Cardiac septum (tissue), 1 donor: ENCODE measurements at places on chromosomes 2 and 18. TPM values are rescaled to one million over a fixed set of nuclear protein-coding genes. Genes with fewer than 3 reads are reported as not detected.

GRCh38 chr2:96587843-96588242 is 50.3 kb downstream of the KANSL3 start:
- DNase-seq = no peak

GRCh38 chr2:241514553-241514952 is 6.2 kb upstream of the STK25 start:
- DNase-seq = no peak

DNA sequence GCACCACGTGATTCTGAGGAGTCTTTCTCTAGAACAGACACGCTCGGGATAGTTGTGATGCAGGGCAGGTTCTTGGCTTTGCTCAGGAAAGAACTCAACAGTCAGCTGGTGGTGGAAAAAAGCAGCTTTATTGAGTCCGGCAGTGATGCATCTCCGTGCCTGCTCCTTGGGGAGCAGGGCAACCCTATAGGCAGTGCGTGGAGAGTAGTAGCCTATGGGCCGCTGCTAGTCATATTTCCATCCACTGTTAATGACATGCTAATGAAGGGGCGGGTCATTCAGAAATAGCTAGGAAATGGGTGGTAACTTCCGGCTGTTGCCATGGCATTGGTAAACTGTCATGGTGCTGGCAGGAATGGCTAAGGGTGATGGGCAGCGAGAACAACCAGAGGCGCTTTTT is 11.6 kb upstream of the ACKR3 start:
- no peak for DNase-seq

GRCh38 chr2:85811180-85812093 is 57.6 kb downstream of the ATOH8 start:
- DNase-seq = no peak

Gene RTKN
- 18.5 TPM for total RNA-seq

DNA sequence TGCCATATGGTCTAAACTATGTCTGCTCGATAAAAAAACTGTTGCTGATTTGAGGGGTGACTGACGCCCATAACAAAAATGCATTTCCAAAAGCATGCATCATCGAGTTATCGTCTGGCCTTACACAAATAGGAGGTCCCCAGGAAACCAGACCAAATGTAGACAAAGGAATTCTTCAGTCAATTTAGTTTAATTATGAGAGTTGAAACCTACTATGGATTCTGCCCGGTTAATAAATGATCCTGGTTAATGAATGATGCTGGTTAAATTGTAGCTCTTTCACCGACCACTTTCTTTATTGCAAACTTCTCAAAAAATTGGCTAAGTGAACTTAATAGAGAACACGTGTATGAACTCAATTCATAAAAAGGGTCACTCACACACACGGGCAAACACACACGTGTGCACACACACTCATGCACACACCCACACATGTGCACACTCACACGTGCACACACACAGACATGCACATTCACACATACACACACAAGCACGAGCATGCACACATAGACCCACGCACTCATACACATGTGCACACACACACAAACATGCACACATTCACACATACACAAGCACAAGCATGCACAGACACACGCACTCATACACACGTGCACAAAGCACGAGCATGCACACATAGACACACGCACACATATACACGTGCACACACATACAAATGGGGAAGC is 59.0 kb upstream of the SALL3 start:
- peak; percentile 19 for DNase-seq

DNA sequence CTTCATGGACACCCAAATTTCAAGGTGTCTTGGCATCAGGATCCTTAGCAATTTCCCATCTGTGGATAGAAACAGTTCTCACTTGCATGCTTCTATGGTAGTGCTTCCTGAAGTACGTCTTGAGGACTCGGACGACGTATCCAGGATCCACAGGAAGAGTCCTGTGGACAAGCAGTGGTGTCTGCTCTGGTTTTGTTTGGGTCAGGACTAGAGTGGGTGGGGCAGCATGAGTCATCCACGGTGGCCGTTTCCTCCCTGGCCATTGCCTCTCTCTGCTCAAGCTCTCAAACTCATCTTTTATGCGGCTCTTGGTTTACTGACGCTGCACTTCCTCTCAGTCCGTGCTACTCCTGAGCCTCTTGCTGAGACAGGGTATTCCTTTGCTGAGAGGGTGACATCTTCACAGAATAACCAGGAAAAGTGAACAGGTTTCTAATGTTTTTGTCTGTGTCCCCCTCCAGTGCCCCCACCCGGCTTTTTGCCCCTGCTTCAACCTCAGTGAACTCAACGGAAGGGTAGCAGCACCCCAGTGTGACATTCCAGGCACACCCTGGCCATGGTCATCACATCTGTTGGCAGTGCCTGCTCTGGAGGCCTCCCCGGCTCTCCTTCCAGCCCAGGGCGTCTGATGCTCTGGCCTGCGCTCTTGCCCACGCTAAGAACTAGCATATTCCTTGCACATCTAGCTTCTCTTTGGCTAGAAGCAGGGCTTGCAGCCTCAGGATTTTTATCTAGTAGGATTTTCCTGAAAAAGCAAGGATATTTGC is 62.2 kb downstream of the ARMC9 start:
- DNase-seq = peak; percentile 47

Gene MBP
- total RNA-seq = 37.7 TPM

- DNase-seq = no peak
Observed at GRCh38 chr18:29259838-29260237, 1082.9 kb upstream of the CDH2 start.

Gene SERPINB3
- total RNA-seq = not detected

Gene CFAP53
- 0.48 TPM for total RNA-seq

DNA sequence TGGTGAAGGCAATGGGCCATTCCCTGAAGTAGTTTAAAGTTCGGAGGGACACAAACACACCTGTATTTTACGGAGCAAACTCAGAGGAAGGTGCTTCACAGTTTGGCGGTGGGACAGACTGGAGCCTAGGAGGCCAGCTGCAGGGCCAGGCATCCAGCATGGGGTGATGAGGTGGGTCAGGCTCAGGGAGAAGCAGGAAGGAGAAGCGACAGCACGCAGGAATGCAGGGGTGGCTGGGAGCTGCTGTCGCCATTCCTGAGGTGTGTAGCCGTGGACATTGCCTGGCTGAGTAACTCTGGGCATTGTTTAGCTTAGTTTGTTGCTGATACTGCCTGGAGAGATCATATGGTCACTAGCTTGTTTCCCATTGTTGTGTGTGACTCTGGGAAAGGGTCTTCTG is 35.8 kb upstream of the METTL21A start:
- DNase-seq = no peak

DNA sequence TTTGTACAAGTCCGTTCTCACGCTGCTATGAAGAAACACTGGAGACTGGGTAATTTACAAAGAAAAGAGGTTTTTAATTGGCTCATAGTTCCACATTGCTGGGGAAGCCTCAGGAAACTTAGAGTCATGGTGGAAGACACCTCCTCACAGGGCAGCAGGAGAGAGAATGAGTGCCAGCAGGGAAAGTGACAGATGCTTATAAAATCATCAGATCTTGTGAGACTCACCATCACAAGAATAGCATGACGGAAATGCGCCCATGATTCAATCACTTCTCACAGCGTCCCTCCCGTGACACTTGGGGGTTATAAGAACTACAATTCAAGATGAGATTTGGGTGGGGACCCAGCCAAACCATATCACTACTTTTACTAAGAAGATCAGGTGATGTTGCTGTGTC is 285.8 kb downstream of the TMX3 start:
- DNase-seq = no peak

Gene CRACDL
- total RNA-seq = 3.3 TPM

- DNase-seq = peak; percentile 76
Observed at GRCh38 chr2:10007435-10007834, 35.9 kb upstream of the KLF11 start.

Gene EHD3
- 26.6 TPM for total RNA-seq

GRCh38 chr2:144643537-144644336 is 123.8 kb upstream of the ZEB2 start:
- no peak for DNase-seq

GRCh38 chr2:224596289-224596688 is 11.1 kb upstream of the CUL3 start:
- no peak for DNase-seq

- DNase-seq = no peak
Observed at GRCh38 chr2:22878121-22878520, 506.9 kb upstream of the KLHL29 start.

Gene NEB
- 10.9 TPM for total RNA-seq

DNA sequence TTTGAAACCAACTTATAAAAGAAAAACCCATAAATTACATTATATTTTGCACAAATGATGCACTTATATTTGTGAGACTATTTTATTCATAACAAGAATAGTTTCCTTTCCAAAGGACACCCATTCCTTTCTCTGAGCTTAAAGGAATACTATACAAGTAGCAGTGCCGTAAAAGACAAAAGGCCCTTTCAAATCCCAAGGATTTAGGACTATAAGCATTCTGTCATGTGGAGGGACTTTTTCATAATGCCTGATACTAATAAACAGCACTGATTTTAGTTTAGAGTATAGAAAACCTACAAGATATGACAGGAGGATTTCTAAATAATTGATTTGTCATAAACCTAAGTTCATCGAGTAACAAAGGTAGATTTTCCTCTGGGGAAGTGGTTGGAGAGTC is 1134.2 kb upstream of the ZEB2 start:
- DNase-seq = no peak

DNA sequence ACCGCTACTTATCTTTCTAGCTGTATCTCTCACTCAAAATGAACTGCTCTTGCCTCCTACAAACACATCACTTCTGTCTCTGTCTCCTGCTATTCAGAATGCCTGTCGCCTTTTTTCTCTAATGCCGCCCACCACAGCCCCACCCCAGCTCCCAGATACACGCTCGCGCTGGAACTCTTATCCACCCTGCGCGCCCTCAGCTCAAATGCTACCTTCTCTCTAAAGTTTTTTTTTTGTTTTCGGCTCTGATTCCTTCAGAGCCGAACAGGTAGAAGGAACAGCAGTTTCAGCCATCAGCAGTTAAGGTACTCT is 3.9 kb upstream of the SOS1 start:
- no peak for DNase-seq

DNA sequence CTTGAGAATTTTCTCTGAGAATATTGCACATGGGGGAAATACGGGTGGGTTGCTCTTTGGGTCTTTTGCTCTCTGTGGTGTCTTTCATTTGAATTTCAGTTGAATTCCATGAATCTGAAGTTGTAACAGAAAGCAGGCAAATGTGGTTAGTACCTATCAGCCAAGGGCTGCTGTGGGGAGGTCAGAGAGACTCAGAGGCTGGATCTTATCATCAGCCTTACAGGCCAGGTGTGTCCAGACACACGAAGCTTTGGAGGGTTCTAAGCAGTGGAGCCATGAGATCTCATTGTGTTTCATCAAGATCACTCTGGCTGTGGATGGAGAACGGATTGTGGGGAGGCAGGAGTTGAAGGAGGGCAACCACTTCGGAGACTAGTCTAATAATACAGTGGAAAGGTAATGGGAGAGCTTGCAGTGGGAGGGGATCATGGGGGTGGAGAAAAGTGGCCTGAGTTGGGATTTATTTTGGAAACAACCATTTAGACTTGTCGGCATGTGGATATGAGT is 68.1 kb downstream of the GNAL start:
- DNase-seq = no peak

Gene MEP1B
- 0.13 TPM for total RNA-seq

Gene SCN7A
- total RNA-seq = 13.0 TPM

- no peak for DNase-seq
Observed at GRCh38 chr2:86476092-86476491, 34.9 kb downstream of the KDM3A start.
